ENCODE measurements at places on chromosomes 5 and 9.

DNA sequence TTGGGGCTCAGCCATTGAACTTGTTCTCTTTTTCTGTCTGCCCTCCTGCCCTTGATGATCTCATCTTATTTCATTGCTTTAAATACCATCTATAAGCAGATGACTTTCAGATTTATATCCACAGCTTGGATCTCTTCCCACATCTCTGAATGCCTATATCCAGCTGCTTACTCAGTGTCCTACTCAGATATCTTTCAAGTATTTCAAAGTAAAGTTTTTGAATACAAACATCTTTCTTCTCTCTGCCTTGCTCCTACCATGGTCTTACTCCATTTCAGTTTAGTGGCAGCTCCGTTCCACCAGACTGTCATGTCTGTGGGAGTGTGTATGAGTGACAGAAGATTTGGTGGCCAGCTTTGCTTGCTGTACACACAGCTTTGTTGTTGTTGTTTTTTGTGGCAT is 59.7 kb downstream of the ERBIN start:
- no peak for DNase-seq

- DNase-seq, result no peak
Measured at GRCh38 chr5:115321309-115321708, 24.9 kb upstream of the CCDC112 start.

- no peak for DNase-seq
Measured at GRCh38 chr5:107687937-107688336, 17.2 kb upstream of the EFNA5 start.

GRCh38 chr5:150561192-150561512 is 53.2 kb downstream of the NDST1 start:
- no peak for DNase-seq

DNA sequence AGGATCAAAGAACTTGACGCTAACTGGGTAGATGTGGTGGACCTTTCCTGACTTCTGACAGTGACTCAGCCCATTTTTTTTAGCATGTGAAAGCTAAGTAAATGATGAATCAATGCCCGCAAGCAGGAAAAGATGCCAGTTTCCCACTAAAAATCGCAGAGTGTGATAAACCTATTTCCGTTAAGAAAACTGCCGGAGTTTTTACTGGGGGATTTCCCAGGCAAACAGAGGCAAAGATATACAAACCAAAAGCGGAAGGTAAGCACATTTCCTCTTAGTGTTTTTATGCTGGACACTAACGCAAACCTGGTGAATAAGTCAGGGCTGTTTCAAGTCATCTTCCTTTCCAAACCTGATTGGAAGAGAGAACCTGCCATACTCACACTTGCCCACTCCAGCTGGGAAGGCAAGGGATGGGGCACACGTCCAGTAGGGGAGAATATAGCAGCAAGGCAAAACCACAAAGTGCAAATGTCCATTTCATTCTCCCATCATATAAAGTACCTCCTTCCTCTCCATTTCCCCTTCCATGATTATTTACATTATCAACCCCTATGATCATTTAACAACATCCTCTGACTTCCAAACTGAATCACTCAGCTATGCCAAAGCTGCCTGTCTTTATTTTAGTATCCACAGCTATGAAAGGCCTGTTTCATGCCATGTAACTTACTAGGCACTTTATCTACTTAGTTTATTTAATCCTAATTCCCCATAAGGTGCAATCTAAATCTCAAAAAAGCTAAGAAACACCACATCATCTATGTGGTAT is 349.7 kb upstream of the RFX3 start:
- no peak for DNase-seq

GRCh38 chr5:116225281-116225922 is 140.6 kb downstream of the COMMD10 start:
- DNase-seq, result no peak

DNA sequence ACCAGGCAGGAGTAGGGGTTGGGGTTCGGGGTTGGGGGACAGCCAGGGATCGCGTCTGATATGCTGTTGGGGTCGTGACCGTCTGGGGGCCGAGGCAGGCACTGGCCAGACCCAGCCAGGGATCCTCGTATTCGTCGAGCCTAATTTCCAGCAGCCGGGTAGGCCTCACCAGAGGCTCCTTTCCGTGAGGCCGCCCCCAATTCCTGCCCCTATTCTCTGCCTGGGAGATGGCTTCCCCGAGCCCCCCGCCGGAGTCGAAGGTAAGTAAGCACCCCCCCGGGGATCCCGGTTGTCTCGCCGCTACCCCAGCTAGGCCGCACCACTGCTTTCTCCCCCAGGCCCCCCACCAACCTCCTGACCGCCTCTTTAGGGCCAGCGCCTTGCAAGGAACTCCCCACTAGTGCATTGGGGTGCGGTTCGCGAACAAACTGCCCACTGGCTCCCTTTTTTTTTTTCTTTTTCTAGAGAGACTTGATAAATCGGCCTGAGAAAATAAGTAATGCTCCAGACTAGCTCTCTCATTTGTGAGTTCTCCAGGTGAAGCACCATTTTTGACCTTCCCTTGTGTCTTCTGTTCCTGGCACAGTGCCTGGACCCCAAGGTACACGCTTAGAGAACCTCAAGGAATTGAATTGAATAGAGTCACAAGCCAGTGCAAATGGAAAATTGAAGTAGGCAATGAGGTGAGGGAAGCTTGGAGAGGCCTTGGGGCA is 435 bp downstream of the ZNF189 start:
- peak; percentile 5 for DNase-seq

- no peak for DNase-seq
Measured at GRCh38 chr5:90390928-90391327, 18.6 kb downstream of the CETN3 start.

GRCh38 chr5:81156732-81157131 is 76.4 kb upstream of the CKMT2 start:
- DNase-seq, result no peak

- no peak for DNase-seq
Measured at GRCh38 chr5:63262185-63262981, 683.8 kb downstream of the LRRC70 start.

DNA sequence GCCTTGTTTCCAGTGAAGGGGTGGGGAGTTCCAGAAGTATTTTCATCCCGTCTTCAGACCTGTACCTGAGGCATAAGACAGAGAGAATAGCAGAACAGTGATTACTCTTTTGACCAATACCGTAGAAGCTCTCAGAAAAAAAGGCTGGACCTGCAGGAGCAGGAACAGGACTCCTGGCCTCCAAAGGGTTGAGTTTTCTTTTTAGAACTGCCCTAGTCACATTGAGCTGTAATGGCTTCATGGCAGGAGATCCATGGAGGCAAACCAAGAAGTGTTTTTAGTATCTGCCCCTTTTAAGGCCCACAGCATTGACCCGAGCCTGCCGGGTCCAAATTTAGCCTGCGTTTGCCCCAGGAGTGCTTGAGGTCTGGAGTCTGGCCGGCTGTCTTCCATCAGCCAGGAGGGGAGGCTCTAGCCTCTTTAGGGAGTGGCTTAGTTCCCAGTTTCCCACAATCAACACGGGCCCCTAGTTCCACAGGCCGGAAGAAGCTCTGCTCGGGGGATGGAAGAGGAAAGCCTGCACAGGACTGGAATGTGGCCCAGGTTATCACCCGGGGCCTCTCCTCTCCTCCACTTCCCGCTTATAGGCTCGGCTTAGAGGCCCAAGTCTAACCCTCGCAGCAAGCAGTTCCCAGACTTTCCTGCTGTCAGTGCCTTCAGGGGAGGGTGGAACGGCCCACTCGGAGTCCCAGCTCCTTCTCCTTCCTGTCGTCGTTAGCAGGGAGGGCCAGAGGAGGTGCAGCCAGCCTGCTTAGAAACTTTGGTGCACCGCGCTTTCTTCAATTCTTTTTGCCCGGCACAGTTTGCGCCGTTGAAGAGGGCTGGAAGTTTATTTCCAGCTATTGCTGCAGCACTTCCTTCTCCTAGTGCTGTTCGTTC is 80.7 kb downstream of the C9orf152 start:
- DNase-seq, result no peak

- no peak for DNase-seq
Measured at GRCh38 chr5:92163906-92164305, 780.8 kb upstream of the ARRDC3 start.

- DNase-seq, result no peak
Measured at GRCh38 chr5:170860818-170861666, 776 bp upstream of the RANBP17 start.

DNA sequence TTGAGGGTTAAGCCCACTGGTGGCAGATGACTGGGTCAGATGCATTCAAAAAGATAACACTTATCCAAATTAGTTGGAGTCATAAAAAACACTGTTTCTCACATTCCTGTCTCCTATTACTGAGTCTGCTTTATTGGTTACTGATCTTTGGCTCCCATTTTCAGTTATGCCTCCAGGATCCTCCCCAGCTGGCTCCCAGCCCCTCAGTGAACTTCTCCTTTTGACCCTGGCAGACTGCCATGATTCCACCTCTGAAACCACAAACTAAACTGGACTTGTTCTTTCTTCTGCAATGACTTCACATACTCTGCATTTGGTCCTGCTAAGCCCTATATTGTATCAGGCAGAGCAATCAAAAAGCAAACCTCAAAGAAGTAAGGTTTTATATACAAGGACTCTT is 860.8 kb upstream of the DMAC1 start:
- DNase-seq, result no peak

GRCh38 chr5:111950660-111951059 is 193.7 kb upstream of the NREP start:
- DNase-seq, result no peak

- DNase-seq, result peak; percentile 39
Measured at GRCh38 chr9:127004946-127005769, 90.6 kb downstream of the RALGPS1 start.

- no peak for DNase-seq
Measured at GRCh38 chr9:2257248-2257929, 242.2 kb downstream of the SMARCA2 start.

GRCh38 chr5:39440958-39441624 is 16.3 kb upstream of the DAB2 start:
- no peak for DNase-seq

DNA sequence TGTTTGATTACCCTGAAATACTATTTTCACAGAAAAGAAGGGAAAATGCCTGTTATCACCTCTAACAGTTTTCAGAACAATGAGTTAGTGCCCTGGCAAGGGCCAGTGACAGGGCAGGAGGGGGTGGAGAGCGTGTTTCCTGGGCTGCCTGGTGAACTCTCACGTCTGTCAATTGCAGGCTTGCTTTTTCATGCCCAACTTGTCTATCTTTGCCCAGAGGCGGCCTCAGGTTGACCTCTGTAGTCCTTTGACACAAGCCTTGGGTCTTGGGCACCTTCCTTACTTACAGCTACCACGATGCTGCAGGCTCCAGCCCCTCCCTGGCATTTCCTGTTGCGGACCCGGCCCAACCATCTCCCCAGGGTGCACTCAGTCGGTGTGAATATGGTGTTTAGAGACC is 2.2 kb upstream of the CEL start:
- DNase-seq, result no peak

- DNase-seq, result no peak
Measured at GRCh38 chr9:21267485-21268346, 27.9 kb upstream of the IFNA14 start.

GRCh38 chr5:10451137-10451824 is 9.6 kb downstream of the ROPN1L start:
- DNase-seq, result no peak

DNA sequence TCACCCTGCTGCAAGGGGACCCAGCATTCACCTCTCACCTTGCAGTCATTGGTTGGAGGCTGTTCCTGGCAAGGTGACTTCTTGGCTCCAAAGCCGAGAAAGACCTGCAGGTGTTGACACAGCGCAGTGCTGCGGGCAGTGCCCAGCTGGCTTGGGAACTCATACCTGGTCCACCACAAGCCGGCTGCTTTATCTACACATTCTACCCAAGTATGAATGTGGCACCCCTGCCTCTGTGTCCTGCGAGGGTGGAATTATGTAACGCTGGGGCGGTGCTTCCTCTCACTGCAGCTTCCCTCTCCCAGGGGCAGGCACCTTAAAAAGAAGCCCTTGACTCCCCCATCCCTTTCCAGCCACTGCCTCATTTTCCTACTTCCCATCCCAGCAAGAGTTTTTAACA is 2.5 kb upstream of the ZMYND19 start:
- no peak for DNase-seq

DNA sequence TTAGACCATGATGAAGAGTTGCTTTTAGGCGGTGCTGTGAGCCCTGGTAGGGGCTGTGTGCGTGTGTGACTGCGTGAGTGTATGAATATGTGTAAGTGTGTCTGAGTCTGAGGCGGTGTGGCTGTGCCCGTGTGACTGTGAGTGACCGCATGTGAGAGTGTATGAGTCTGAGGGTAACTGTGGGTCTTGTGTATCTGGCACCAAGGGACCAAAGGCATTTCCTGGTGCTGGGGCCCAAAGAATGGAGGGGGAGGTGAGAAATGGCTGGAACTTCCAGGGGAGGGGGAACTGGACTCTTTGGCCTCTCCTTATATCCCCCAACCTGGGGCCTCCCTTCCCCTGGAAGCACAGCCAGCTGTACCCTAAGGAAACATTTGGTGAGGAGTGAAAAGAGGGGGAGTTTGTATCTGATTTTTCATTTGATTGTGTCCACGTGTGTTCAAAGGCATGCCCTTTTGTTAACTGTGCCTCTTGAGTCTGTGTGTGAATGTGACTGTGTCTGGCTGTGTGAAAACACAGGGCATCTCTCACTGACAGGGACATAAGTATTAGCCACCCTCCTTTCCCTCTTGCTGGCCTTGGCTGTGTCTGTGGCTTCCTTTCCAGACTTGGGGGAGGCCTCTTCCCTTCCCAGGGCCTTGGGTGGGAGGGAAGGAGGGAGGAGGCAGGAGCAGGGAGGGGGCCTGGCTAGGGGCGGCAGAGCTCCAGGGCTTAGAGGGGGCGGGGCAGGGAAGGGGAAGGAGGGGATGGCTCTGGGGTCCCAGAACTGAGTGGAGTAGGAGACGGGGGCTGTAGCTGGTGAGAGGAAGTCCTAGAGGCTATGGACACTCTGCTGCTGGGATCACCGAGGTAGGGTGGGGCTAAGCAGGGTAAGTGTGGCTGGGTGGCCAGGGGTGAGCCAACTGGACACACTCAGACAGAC is 1.4 kb downstream of the IL11RA start:
- no peak for DNase-seq

- DNase-seq, result no peak
Measured at GRCh38 chr5:96440185-96440538, 7.1 kb upstream of the PCSK1 start.

All from stimulated activated CD8-positive, alpha-beta memory T cell treated with anti-CD3 and anti-CD28 coated beads, Interleukin-4, amount 100 ng/mL, for 1 hour (primary cell).